ENCODE measurements at places on chromosomes 2 and 18.

DNA sequence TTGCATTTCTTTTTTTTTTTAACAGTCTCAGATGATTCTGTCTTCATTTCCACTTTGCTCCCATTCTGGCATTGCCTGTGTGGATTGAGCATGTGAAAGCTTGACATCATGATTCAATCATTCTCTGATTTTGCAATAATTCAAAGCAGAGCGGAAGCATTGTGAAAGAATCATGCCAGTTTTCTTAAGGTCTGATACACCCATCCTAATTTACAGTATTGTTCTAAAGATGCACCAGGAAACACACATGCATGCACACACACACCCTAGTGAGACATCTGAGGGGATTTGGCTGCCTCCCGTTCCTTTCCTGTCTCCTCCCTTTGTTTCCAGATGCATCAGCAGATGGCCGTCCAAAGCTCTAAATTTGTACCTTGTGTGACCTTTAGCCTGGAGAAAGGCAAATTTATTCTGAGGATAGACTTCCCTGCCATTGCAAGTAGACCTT, 97.3 kb downstream of the FMNL2 start:
- no peak for DNase-seq

GRCh38 chr18:59848002-59848401, 51.8 kb upstream of the PMAIP1 start:
- DNase-seq: no peak

DNA sequence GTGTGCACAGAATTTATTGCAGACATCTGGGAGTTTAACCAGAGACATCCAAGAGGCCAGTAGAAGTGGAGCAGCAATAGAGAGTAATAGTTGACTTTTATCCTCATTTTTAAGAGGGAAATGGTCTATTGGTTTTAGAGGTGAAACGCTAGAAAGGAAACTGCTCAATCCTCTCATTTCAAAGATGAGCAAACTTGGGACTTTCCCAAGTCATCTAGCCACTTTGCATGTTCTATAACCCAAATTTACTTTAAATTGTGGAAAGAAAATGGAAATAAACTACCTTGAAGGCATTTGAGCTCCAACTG, 601.7 kb downstream of the ARHGAP15 start:
- DNase-seq: no peak

DNA sequence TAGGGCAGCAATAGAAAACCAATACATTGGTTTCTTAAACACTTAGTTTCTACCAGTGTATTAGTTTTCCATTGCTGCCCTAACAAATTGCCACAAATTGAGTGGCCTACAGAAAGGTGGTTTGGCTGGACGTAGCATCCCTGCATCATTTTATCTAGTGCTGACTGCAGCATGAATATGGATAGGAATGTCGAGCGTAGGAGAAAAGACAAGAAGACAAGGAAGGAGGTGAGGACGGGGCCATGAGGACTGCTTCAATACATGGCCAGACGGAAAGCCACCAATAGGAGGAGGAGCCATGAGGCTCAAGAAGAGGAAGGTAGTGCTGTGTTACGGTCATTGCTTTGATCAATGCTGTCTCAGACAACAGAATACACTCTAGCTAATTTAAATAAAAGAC, 154.5 kb upstream of the NDUFV2 start:
- DNase-seq: no peak
